Tibial nerve (tissue), 4 donors: ENCODE measurements at places on chromosomes 2 and 18.

GRCh38 chr2:54577035-54577434 lies 120.9 kb downstream of the SPTBN1 start:
- DNase-seq: no peak
- H3K4me3 ChIP-seq: no peak overlapping the region
- H3K36me3 ChIP-seq: no peaks in the 10 kb centered on the region
- H3K27me3 ChIP-seq: no peaks in the 10 kb centered on the region

GRCh38 chr2:149797030-149797429 lies 209.5 kb upstream of the MMADHC start:
- peaks cover 7% of the 10 kb centered on the region for H3K4me1 ChIP-seq
- H3K4me3 ChIP-seq: no peak overlapping the region
- H3K27me3 ChIP-seq: no peaks in the 10 kb centered on the region
- DNase-seq: no peak

DNA sequence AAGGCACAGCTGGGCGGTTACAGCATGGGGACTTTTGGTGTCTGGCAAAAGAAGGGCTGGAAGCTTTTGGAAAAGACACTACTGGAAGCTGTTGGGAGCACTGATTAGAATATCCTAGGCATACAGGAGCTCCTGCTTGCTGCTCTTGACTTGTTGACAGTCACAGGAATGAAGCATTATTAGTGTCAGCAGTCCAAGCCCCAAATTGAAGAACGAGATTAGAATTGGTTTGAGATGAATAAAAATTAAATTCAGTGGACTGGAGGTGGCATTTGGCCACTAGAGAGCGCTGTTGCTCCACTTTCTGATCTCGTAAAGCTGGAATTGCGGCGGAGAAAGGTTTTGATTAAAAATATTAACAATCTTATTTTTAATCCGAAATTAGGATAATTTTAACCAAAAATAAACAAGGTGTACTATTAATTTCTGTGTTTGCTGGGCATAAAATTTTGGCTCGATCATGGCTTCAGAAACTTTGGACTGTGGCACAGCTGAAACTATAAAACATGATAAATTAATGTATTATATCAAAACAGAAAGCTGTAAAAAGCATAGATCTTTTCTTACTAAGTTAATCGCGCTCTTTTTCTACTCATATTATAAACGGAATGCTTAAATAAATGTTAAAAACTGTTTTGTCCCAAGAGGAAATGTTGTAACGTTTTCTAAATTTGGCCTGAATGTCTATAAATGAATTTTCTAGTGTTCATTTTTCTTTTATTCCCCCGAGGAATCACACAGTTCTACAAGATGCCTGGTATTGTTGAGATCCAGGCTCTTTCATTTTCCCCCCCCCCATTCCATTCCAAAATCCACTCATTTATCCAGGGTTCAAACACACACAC lies 2.4 kb upstream of the HOXD8 start:
- H3K27me3 ChIP-seq: peaks cover 2% of the 10 kb centered on the region
- no peak overlapping the region for H3K27ac ChIP-seq
- peaks cover 6% of the 10 kb centered on the region for H3K4me1 ChIP-seq
- peak; percentile 86 for DNase-seq

- H3K27me3 ChIP-seq: no peaks in the 10 kb centered on the region
- H3K27ac ChIP-seq: peak overlapping the region; percentile 94
- H3K36me3 ChIP-seq: no peaks in the 10 kb centered on the region
- peak; percentile 90 for DNase-seq
These were observed 100.2 kb downstream of the TNS1 start for GRCh38 chr2:217902379-217903141.

GRCh38 chr2:54350426-54350825 lies 94.4 kb upstream of the TSPYL6 start:
- no peak overlapping the region for H3K4me3 ChIP-seq
- H3K27me3 ChIP-seq: no peaks in the 10 kb centered on the region
- DNase-seq: no peak
- H3K36me3 ChIP-seq: no peaks in the 10 kb centered on the region
- H3K4me1 ChIP-seq: no peaks in the 10 kb centered on the region

GRCh38 chr18:63298400-63299365 lies 20.9 kb downstream of the BCL2 start:
- H3K4me1 ChIP-seq: peaks cover 59% of the 10 kb centered on the region
- H3K4me3 ChIP-seq: no peak overlapping the region
- H3K36me3 ChIP-seq: no peaks in the 10 kb centered on the region
- H3K27ac ChIP-seq: peak overlapping the region; percentile 81
